ENCODE measurements at places on chromosomes 11 and 22.
A peak's percentile ranks its signal among the peaks of the same experiment; 100 is the strongest.

DNA sequence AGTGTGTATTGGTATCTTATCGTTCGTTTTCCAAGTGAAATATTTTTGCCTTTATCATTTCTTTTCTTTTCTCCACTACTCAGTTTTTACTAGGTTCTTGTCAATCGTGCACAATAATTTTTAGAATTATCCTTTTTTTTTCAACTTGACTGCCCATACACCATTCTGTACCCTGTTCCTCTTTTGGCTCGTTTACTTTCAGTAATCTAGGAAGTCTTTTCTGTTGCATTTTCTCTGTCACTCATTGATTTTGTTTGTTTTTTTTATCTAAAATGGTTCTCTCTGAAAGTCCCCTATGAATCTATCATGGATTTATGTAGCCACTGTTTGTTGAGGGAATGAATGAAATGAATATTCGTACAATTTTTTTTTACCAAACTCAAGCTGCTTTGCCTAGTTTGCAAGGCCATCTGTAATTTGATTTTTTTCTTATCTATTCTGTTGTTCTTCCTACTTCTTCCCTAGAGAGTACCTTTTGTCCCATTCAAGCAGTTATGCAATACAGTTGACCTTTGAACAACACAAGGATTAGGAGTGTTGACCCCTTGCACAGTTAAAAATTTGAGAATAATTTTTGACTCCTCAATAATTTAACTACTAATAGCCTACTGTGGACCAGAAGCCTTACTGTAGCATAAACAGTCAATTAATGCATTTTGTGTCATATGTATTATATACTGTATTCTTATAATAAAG, 166.3 kb downstream of the TMEM135 start:
- DNase-seq: no peak

DNA sequence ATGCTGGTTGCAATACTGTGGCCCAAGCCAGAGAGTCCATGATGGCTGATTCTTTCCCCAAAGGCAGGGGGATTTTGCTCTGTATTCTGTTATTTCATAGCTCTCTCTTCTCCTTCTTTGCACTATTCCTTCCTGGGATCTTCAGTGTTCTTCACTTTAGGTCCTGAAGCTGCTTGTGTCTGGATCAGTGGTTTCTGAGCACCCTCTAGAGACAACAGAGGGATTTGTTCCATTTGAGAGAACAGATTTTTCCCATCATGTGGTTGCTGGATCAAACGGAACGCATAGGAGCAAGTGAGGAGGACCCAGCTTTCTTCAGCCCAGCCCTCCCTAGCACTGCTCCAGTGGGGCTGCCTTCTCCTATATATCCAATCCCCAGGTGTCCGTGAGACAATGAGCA, 68.7 kb upstream of the SYN3 start:
- DNase-seq: no peak

GRCh38 chr11:2818503-2818902, 67.1 kb downstream of the CDKN1C start:
- DNase-seq: no peak

GRCh38 chr22:42299586-42300258, 29.3 kb upstream of the TCF20 start:
- DNase-seq: peak; percentile 43

DNA sequence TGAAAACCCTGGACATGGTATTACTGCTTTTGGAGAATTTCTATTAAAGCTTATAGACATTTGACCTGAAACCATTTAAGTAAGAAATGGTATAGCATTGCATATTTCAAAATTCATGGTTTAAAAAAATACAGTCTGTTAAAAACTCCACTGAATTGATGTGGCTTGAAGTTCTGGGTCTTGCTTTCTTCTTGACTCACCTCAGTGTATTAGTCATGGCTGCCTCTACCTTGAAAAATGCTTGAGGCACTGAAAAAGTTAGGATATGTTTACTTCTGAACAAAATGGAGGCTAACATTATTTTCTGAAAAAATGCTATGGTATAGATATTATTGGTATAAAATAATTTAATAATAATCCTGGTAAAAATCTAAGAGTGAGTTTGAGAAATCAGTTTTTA, 349.2 kb downstream of the AASDHPPT start:
- no peak for DNase-seq
